Suprapubic skin (tissue), 4 donors: ENCODE measurements at places on chromosomes 6 and 20.
A peak's percentile ranks its signal among the peaks of the same experiment; 100 is the strongest.

- no peak overlapping the region for H3K4me3 ChIP-seq
- no peak overlapping the region for H3K27ac ChIP-seq
- H3K27me3 ChIP-seq, result peaks cover 50% of the 10 kb centered on the region
- no peak for DNase-seq
- no peaks in the 10 kb centered on the region for H3K36me3 ChIP-seq
- H3K4me1 ChIP-seq, result peaks cover 15% of the 10 kb centered on the region
Measured at GRCh38 chr20:63183422-63184146, 32.3 kb downstream of the YTHDF1 start.

GRCh38 chr20:47295921-47296426 lies 60.5 kb downstream of the ZMYND8 start:
- no peak overlapping the region for H3K27ac ChIP-seq
- no peak for DNase-seq
- H3K4me1 ChIP-seq, result no peaks in the 10 kb centered on the region
- H3K27me3 ChIP-seq, result no peaks in the 10 kb centered on the region
- no peak overlapping the region for H3K4me3 ChIP-seq
- H3K36me3 ChIP-seq, result peaks cover 69% of the 10 kb centered on the region

DNA sequence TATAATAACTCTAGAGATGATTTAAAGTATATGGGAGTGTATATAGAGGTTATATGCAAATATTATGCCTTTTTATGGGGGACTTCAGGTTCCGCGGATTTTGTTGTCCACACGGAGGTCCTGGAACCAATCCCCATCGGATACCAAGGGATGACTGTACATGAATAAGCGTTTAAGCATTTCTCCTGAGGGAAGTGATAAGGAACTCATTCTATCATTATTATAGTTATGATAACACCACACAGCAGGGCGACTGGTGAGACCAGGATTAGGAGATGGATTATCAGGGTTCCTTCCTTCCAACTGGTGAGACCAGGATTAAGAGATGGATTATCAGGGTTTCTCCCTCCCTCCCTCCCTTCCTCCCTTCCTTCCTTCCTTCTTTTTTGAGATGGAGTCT lies 6.6 kb downstream of the ECI2 start:
- H3K4me1 ChIP-seq, result peaks cover under 1% of the 10 kb centered on the region
- no peak for DNase-seq
- peaks cover 76% of the 10 kb centered on the region for H3K36me3 ChIP-seq
- H3K27me3 ChIP-seq, result no peaks in the 10 kb centered on the region
- H3K27ac ChIP-seq, result no peak overlapping the region

DNA sequence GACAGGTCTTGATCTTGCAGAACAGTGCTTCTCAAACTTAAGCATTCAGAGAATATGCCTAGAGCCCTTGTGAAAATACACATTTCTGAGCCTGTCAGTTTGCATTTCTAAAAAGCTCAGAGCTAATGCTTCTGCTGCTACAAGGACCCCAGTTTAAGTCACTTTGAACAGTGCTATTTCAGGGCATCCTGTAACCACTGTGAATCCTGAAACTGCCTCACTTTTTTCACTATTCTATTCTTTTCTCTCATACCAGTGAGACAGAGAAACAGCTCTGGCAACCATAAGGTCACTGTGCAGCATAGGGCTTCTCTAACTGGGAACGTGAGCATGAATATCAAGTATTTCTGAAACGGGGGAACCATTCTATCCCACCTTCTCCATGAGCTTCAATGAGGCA lies 51.2 kb downstream of the LGSN start:
- no peak overlapping the region for H3K27ac ChIP-seq
- no peak for DNase-seq
- H3K4me1 ChIP-seq, result no peaks in the 10 kb centered on the region
- H3K4me3 ChIP-seq, result no peak overlapping the region
- no peaks in the 10 kb centered on the region for H3K27me3 ChIP-seq
- H3K36me3 ChIP-seq, result no peaks in the 10 kb centered on the region

DNA sequence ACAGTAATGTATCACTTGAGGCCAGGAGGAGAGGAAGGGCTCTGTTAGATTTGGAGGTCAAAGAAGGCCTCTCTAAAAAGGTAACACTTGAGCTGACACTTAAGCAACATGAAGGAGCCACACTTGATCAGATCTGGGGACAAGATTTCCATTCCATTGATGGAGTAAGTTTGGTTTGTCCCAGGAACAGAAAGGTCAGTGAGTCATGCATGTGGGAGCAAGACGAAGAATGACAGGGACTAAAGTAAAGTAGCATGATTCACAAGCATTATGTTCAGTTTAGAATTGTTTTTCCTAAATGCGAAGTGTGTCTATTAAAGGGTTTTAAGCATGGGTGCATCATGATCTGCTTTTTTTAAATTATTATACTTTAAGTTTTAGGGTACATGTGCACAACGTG lies 47.4 kb downstream of the COL21A1 start:
- no peak overlapping the region for H3K27ac ChIP-seq
- no peak overlapping the region for H3K4me3 ChIP-seq
- no peaks in the 10 kb centered on the region for H3K27me3 ChIP-seq
- no peaks in the 10 kb centered on the region for H3K36me3 ChIP-seq
- H3K4me1 ChIP-seq, result no peaks in the 10 kb centered on the region
- no peak for DNase-seq

GRCh38 chr6:127900935-127901334 lies at the start of gene THEMIS:
TSS of gene THEMIS (minus strand) at chr6:127901058. CDS start at chr6:127900932, 126 bp downstream.
- no peak for DNase-seq
- no peaks in the 10 kb centered on the region for H3K4me1 ChIP-seq
- H3K27me3 ChIP-seq, result no peaks in the 10 kb centered on the region
- H3K4me3 ChIP-seq, result no peak within 1 kb of the TSS

GRCh38 chr20:59645761-59646171 lies 41.4 kb downstream of the PHACTR3 start:
- no peaks in the 10 kb centered on the region for H3K36me3 ChIP-seq
- peaks cover 11% of the 10 kb centered on the region for H3K27me3 ChIP-seq
- DNase-seq, result no peak
- no peak overlapping the region for H3K27ac ChIP-seq

DNA sequence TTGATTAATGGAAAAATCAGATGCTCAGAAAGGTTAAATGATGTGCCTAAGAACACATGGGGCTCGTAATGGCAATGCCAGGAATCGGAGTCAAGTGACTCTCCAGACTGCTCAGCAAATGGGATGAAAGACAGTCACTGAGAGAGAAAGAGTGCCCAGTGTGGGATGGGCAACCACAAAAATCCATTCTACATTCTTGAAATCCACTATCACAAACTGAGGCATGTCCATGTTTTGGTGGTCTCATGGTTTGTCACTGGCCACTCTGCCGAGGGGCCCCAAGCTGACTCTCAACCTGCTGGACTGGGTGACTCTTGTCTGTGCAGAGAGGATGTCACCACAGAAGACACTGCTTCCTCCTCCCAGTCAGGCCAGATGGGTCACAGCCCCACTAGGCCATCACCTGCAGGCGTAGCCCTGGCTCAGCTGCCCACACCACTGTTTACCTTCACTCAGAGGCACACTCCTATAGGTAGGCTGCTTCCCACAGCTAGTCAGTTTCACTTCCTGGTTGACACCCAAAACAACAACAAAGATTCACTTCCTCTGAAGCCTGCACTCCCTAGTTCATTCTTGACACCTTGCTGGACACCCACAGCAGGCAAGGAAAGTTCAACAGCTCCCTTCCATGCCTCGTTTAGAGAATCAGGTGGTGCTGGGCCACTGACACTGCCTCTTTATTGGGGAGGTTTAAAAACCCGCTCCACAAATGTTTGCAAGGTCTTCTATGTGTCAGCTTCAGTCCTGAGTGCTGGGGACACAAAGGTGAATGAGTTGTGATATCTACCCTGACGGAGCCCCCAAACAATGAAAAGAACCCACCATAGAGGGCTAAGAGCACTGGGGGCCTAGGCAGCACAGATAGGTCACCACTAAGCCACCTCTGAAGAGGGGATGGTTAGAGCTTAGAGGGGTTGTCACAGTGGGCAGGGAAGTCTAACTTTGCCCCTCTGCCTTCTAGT lies 21.7 kb downstream of the MAP1LC3A start:
- peaks cover 41% of the 10 kb centered on the region for H3K4me1 ChIP-seq
- peak overlapping the region; percentile 29 for H3K27ac ChIP-seq
- no peak for DNase-seq
- no peaks in the 10 kb centered on the region for H3K27me3 ChIP-seq
- H3K4me3 ChIP-seq, result no peak overlapping the region

- H3K27ac ChIP-seq, result peak overlapping the region; percentile 82
- DNase-seq, result no peak
- no peak overlapping the region for H3K4me3 ChIP-seq
- no peaks in the 10 kb centered on the region for H3K27me3 ChIP-seq
Measured at GRCh38 chr6:46216879-46217278, 46.1 kb upstream of the ENPP5 start.

DNA sequence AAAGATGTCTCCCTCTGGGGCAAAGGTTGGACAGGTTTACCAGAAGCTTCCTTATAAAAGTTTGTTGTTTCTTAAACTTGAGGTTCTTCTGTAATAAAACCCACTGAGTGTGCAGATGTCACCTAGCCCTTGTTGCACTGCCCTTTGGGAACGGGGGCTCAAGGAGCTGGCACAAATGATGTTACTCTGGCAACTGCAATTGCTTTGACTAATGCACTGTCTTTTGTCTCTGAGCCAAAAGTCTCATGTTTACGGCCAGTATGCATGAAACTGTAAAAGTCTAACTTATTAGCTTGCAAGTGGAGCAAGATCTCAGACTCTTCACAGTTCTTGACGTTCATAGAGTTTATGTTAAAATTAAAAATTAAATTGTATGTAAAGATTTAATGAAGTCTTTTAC lies 655.7 kb downstream of the EPHA7 start:
- H3K4me1 ChIP-seq, result no peaks in the 10 kb centered on the region
- H3K27ac ChIP-seq, result no peak overlapping the region
- no peaks in the 10 kb centered on the region for H3K36me3 ChIP-seq
- no peak for DNase-seq
- no peak overlapping the region for H3K4me3 ChIP-seq
- H3K27me3 ChIP-seq, result no peaks in the 10 kb centered on the region
